ENCODE measurements at places on chromosomes 6 and 20.

GRCh38 chr20:61800359-61801064, 265.2 kb downstream of the TAF4 start:
- no peak for DNase-seq

GRCh38 chr6:161105408-161105807, 113.8 kb downstream of the MAP3K4 start:
- no peak for DNase-seq

DNA sequence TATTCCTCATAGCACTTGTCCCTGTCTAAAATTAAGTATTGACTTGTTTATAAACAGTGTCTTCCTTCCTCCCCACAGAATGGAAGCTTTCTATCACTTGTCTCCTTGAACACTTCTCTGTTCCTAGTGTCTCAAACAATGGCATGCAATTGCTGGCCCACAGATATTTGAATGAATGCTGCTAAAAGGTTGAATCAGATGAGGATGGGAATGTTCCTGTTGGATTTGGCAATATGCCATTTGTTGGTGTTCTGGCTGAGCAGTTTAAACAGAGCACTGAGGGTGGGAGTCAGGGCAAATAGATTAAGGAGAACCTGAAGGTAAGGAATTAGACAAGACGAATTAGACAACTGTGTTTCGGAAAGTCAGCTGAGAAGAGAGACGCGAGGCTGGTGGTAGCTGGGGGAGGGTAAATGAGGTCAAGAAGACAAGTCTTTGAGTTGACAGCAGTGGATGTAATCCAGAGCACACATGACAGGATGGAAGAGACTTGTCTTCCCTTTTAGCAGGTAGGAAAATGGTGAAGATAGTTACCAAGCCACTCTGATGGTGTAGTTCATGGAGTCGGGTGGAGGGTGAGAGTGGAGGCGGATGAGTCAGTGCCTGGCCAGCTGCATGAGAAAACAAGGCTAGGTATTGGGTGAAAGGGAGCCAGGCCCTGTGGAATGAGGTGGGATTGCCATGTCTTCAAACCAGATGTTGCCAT, 58.3 kb upstream of the GNRH2 start:
- peak; percentile 11 for DNase-seq

DNA sequence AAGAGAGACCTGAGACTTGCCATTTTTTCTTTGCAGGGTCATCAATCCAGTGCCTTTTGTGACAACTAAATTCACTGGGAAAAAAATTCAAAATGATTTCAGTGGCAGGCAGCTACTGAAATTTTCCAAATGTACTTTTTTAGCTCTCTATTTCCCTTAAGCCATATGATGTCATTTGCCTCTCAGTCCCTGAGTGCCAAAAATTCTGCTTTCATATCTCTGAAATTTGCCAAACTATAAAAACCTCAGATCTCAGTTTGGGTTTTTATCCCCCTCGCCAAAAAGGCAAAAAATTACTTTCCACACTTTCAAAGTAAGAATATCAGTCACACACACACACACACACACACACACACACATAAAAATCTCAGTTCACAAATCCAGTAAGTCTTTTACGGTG, 651.3 kb upstream of the ARID1B start:
- DNase-seq: no peak

- peak; percentile 67 for DNase-seq
Measured at GRCh38 chr6:43772681-43773049, 2.7 kb downstream of the VEGFA start.

DNA sequence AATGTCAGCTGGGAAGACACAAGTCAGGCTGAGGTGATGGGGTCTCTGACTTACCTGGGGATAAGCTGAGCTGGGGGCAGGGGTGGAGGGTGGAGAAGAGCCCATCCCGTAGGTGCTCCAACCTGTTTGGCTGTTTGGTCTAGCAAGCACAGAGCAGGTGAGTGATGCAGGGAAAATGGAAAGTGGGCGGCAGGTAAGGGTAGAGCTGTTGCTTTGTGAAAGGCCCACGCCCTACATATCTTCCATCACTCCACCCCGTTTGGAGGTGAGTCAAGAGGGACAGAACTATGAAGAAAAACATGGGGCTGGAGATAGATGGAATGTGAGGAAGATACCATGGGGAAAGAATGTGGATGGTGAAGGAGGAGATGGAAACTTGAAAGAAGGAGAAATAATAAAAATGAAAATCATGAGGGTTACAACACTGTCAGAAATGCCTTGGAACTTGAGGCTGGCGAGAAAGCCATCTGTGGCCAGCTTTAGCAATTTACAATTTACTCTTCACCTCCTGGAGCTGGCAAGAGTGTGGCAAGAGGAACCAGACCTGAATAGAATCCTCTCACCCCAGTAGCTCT, 1.3 kb downstream of the LY6G6C start:
- DNase-seq: no peak

DNA sequence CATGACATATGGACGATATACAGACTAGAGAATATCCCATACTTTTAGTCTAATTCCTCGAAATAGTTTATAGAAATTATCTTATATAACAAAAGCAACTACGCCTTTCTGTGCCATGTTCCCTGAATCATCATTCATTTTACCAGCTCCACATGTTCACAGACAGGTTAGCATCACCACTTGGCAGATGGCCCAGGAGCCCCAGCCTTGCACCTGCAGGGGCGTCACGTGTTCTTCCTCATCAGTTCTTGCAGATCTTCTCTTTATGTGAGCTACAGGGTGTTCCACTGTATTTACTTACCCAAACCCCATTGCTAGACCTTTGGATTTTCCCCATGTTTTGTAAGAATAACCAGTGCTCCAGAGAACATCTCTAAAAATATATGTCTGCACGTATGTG, 12.6 kb upstream of the BNIP5 start:
- DNase-seq: no peak

DNA sequence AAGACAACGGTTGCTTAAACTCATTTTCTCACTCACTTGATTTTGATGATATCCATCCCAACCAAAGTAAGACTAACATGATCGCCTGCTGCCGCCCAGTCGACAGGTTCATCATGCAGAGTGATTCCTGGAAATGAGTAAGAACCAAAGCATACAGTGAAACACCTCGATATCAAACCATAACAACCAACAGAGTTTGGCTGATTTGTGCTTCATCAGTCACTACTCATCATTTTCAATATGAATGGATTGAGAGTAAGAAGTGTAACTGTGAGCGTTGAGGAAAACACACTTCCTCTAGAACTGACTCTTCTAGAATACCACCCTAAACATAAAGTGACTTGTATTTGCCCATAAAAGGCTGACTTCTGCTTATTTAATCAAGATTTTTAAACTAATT, 29.2 kb upstream of the ALDH8A1 start:
- DNase-seq: no peak

- no peak for DNase-seq
Measured at GRCh38 chr20:50810842-50811241, 16.0 kb downstream of the BCAS4 start.

GRCh38 chr6:20706238-20706938, 172.1 kb downstream of the CDKAL1 start:
- DNase-seq: no peak

- no peak for DNase-seq
Measured at GRCh38 chr20:3896302-3896701, 7.1 kb downstream of the PANK2 start.

DNA sequence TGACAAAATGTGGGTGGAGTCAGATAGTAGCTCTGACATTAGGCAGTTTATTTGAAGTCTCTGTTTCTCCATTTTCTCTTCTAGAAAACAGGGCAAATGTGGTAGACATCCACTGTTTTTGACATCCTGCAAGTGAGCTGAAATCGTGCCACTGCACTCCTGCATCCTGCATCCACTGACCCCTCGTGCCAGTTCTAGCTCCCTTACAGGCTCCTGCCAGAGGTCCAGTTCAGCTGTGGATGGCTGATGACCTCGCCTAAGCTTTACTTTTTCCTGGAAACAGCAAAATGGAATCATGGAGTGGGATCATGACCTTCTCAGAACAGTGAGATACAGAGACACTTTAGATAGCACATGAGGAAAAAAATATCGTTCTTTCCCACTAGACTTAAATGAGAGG, 58.5 kb downstream of the TULP4 start:
- no peak for DNase-seq

GRCh38 chr20:2399390-2399789, 18.7 kb downstream of the TGM6 start:
- DNase-seq: no peak

- DNase-seq: peak; percentile 0
Measured at GRCh38 chr20:58719258-58719657, 26.7 kb downstream of the NPEPL1 start.

DNA sequence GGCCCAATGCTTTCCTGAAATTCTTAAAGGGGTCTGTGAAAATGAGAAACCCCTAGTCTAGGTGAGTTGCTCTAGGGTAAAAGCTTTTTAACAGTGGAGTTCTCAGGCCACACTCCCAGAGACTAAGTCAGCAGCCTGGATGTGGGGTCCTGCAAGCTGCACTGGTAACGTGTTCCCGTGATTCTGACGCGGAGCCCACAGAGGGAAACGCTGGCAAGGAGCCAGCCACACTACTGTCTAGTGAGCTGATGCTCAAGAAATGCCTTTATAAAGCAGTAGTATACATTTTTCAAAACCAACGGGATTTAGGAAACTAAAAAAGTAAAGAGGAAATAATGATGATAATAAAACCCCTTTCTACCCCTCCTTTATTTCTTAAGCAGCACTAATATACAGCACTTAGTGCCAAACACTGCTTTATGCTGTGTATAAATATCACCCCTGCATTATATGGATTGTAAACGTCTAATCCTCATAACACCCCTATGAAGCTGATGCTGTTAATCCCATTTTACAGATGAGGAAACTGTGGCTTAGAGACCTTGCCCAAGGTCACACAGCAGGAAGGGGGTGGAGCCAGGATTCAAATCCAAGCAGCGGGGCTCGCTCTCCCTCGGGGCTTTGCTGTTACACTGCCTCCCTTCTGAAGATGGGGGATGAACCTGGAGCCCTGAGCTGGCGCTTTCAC, 25.0 kb downstream of the KCNK15 start:
- peak; percentile 28 for DNase-seq

GRCh38 chr6:14476793-14477531, 359.4 kb downstream of the CD83 start:
- DNase-seq: no peak

GRCh38 chr6:143864234-143864633, at the start of gene ZC2HC1B:
Gene ZC2HC1B, plus strand, starts transcription at chr6:143864474. Its CDS starts 66 bp downstream, at chr6:143864540.
- no peak for DNase-seq

- no peak for DNase-seq
Measured at GRCh38 chr6:43105538-43106222, 29.6 kb downstream of the PTK7 start.

- no peak for DNase-seq
Measured at GRCh38 chr20:564192-564591, 20.6 kb upstream of the CSNK2A1 start.

DNA sequence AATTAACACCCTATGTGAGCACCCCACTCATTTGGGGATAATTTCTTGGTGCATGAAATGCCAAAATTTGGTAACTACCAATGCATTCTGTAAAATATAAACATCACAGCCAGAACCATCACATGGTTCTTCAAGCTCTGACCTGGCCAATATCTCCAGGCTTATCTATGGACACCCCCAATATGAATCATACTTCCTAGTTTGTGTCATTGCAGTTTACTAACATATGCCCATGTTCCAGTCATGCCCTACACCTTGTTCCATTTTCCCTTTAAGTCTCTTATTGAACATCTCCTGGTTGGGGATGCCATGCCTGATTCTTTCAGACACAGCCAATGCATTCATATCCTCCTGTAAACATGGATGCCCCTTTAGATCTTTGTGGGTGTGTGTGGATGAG, 572.8 kb upstream of the BTBD3 start:
- no peak for DNase-seq

DNA sequence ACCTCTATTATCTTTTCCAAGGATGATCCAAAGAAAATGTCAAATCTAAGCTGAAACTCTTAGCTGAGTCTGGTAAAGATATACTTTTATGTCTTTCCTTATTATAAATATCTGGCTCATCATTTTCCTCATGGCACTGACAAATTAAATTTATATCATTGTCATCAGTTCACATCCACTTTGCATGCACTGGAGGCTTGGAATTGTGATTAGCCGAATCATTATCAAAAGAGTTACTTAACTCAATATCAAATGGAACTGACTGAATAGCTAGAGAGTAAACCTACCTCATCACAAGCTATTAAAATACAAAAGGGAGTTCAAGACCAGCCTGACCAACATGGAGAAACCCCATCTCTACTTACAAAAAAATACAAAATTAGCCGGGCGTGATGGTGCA, 713.9 kb upstream of the MARCKS start:
- no peak for DNase-seq

- DNase-seq: peak; percentile 30
Measured at GRCh38 chr6:89254569-89254968, 37.4 kb upstream of the GABRR1 start.

GRCh38 chr20:59747671-59748515, 143.6 kb downstream of the PHACTR3 start:
- peak; percentile 54 for DNase-seq

DNA sequence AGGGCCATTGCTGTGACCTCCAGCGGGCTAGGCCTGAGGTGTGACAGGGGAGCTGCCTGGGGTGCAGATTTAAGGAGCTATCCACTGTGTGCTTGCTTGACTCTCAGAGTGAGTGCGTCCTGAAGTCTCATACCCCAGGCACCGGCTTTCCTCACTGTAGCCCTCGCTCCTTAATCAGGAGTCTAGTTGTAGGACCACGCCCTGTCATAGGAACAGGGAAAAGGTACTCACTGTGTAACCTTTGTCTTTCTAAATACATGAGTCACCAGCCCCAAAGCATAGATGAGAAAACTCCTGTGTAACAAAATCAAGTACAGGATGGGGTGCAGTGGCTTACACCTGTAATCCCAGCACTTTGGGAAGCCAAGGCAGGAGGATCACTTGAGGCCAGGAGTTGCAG, 141.7 kb downstream of the TMEM242 start:
- no peak for DNase-seq

DNA sequence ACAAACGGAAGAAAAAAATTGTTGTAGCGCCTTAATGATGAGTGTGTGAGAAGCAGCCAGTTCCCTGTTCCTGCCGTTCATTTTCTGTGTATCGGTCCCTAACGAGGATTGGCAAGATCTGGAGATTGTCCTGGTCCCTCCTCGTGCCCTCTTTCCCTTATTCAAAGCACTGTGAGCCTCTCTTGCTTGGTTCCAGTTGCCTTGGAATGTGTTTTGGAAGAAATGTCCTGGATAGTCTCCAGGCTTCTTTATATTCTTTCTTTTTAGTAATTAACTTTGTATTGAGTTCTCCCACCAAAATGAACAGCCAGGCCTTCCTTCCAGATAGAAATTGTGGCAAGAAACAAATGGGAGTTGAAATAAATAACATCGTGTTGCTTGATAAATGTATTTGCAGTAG, 348.3 kb downstream of the CDH26 start:
- DNase-seq: no peak

- peak; percentile 6 for DNase-seq
Measured at GRCh38 chr6:22113026-22113766, 183.6 kb downstream of the PRL start.
